ENCODE measurements at places on chromosomes 7 and 10.

GRCh38 chr10:133455196-133455595 lies 1.5 kb downstream of the SCART1 start:
- DNase-seq: no peak

DNA sequence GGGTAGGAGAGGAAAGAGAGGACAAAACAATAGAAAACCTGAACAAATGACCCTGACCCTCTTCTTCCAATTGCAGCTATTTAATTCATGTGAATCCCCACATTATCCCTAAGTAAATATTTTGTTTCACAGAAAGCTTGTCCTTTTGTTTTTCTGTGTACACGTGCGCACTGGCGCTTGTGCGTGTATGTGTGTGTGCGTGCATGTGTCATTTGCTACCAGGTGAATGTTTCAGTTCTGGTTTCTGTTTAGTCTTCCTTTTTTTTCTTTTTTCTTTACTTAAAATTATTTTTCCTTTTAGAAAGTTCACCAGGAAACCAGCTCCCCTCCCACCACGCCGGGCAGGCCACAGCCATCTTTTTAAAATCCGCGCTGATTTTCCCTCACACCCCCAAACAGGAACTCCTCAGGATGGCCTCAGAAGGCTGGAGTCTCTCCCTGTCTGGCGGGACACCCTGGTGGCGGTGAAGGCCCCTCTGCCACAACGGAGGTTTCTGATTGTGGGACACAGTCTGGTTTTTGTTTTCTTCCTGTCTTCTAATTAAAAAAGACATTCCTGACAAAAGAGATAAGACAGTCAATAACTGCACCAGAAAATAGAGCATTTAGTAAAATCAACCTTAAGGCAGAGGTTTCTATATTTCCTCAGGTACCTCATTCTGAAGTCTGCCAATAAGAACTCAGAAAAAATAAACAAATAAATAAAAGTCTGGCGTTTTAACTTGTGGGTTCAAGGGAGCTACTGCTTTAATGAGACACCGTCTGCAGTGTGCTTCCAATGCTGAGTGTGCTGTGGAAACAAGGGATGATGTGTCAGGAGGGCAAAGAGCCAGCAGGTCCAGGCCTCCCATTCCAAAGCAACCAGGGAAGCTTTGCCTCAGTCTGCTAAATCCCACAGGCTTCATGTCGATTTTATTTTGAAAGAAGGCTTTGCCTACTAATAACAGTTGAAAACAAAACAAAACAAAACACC lies 17.4 kb downstream of the IRF5 start:
- no peak for DNase-seq

DNA sequence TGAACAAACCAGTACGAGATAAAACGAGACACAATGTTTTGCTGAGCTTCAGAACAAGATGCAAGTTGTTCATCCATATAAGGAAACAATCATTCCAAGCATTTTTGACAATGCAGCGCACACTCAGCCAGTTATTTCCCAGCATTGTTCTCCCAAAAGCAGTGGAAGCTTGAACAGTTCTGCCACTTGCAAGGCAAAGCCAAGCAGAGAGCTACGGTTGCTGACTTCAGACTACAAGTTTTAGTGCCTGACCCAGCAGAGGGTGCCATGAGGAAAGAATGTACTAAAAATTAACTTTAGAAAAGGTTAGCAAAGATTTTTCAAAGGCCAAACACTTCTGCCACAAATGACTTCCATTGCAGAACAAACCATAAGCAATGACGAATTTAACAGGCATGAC lies 152.5 kb downstream of the SLC25A13 start:
- DNase-seq: no peak

- DNase-seq: no peak
These were observed 51.7 kb downstream of the GRID1 start for GRCh38 chr10:86314616-86315548.

DNA sequence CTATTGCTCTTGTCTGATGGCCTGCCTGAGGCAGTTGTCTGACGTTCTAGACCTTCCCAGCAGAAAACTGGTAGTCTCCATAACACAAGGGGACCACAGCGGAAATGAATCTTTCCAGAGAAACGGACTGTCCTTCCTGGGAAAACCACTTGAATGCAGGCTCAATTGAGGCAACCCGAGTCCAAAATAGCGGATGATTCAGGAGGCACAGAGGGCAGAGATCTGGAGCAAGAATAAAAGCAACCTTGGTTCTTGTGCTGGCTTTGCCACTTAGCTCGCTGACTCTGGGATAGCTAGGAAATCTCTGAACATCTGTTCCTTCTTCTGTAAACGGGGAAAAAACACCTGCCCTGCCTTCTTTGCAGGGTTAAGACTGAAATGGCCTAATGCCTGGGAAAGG lies 178.8 kb downstream of the NEURL1 start:
- DNase-seq: no peak

GRCh38 chr7:11082552-11083213 lies 109.0 kb downstream of the PHF14 start:
- no peak for DNase-seq
